DMS79 treated with DMSO at 0.1 percent for 48 hours (cell line): ENCODE measurements at places on chromosomes 13 and 19.
A peak's percentile ranks its signal among the peaks of the same experiment; 100 is the strongest.

GRCh38 chr13:46598140-46598819, 45.3 kb downstream of the LRCH1 start:
- no peak for DNase-seq

- no peak for DNase-seq
Measured at GRCh38 chr13:46953331-46953730, 56.5 kb upstream of the HTR2A start.

- DNase-seq, result no peak
Measured at GRCh38 chr19:53906211-53907192, 2.6 kb upstream of the CACNG7 start.

- DNase-seq, result no peak
Measured at GRCh38 chr19:4279530-4280422, 710 bp downstream of the SHD start.

- DNase-seq, result no peak
Measured at GRCh38 chr13:104288496-104288895, 1222.3 kb upstream of the SLC10A2 start.

DNA sequence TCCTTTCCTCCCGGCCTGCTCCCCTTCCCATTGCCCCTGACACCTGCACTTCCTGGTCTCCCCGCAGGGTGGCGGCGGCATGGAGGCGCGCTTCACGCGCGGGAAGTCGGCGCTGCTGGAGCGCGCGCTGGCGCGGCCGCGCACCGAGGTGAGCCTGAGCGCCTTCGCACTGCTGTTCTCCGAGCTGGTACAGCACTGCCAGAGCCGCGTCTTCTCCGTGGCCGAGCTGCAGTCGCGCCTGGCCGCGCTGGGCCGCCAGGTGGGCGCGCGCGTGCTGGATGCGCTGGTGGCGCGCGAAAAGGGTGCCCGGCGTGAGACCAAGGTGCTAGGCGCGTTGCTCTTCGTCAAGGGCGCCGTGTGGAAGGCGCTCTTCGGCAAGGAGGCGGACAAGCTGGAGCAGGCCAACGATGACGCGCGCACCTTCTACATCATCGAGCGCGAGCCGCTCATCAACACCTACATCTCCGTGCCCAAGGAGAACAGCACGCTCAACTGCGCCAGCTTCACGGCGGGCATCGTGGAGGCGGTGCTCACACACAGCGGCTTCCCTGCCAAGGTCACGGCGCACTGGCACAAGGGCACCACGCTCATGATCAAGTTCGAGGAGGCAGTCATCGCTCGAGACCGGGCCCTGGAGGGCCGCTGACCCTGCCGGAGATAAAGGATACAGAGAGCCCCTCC, 1.7 kb downstream of the TRAPPC5 start:
- DNase-seq, result no peak

- DNase-seq, result no peak
Measured at GRCh38 chr13:45441633-45442032, 23.1 kb upstream of the COG3 start.

DNA sequence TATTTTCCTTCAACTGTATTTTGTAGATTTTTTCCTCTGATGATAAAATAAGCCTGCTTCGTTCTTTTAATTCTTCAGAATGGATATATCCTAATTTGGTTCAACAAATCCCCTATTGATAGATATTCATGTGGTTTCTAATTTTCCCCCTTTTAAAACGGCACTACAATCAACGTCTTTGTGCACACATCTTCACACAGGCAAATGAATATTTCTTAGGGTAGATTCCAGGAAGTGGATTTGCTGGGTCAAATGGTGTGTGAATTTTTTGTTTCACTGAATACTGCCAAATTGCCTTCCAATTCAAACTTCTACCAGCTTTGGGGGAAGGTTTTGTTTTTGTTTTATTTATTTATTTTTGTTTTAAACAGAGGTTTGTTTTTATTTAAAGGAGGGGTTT, 287.2 kb downstream of the FOXO1 start:
- no peak for DNase-seq

GRCh38 chr13:66567899-66568612, 662.1 kb downstream of the PCDH9 start:
- DNase-seq, result no peak

GRCh38 chr13:44237276-44237767, 136.3 kb upstream of the SERP2 start:
- no peak for DNase-seq

- DNase-seq, result no peak
Measured at GRCh38 chr19:6340493-6341201, 7.2 kb upstream of the ACER1 start.

GRCh38 chr13:27168906-27169657, 2.5 kb downstream of the USP12 start:
- DNase-seq, result no peak

DNA sequence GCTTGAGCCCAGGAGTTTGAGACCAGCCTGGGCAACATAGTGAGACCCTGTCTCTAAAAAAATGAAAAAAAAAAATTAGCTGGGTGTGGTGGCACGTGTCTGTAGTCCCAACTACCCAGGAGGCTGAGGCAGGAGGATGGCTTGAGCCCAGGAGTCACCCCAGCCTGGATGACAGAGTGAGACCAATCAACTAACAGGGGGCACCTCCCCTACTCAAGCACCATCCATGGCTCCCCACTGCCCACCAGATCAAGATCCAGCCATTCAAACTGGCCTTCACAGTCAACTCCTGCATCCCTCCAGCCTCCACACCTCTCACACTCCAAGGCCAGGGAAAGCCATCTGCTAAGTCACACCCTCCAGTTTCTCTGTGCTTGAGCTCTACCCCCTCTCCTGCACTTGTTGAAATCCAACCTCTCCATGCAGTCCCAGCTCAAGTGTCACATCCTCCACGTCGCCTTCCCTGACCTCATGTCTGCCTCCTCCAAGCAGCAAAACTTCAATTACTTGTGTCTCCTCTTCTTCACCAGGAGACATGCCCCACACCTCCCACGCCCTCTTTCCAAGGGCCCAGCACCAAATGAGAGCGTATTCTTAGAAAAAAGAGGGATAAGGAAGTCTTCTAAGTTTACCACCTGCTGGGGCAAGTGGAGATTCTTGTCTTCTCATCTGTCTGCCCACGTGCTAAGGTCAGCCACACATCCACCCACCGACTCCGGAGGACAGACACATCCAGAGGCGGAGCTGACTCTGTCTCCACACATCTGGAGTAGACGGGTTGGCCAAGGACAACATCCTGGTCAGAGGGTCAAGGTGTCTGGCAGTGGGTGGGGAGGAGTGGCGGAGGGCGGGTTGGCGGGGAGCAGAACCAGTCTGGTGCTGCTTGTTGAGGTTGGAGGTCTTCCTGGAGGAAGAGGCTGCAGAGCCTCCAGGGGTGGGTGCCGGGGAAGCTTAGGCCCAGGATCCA, 974 bp upstream of the CYP4F22 start:
- DNase-seq, result no peak

- DNase-seq, result no peak
Measured at GRCh38 chr13:99002172-99002710, 24.4 kb upstream of the DOCK9 start.

GRCh38 chr19:11365557-11366117, 8.8 kb upstream of the SWSAP1 start:
- DNase-seq, result no peak

GRCh38 chr13:99357131-99357596, 50.0 kb upstream of the GPR183 start:
- no peak for DNase-seq

DNA sequence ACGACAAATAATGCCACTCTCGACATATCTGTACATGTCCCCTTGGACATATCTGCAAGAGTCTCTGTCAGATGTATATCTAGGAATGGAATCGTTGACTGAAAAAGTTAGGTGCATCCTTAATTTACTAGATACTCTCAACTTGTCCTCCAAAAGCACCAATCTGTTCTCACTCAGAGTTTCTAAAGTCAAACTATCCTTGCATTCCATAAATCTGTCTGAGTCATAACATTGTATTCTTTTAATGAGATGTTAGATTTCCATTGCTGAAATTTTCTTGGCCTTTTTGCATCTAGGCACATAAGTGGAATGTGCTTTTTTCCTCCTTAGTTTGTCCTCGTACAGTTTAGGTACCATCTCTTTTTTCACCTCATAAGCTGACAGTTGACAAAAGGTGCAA, 139.8 kb downstream of the PTPRS start:
- DNase-seq, result no peak

GRCh38 chr19:53994811-53995210, 3.4 kb downstream of the CACNG6 start:
- no peak for DNase-seq

GRCh38 chr13:73189776-73190175, 131.0 kb downstream of the KLF5 start:
- no peak for DNase-seq

- no peak for DNase-seq
Measured at GRCh38 chr19:32674153-32674930, 638 bp downstream of the ANKRD27 start.

GRCh38 chr13:99960663-99961311, 10.8 kb downstream of the ZIC5 start:
- peak; percentile 83 for DNase-seq

- no peak for DNase-seq
Measured at GRCh38 chr19:30391052-30391451, 18.9 kb downstream of the ZNF536 start.

DNA sequence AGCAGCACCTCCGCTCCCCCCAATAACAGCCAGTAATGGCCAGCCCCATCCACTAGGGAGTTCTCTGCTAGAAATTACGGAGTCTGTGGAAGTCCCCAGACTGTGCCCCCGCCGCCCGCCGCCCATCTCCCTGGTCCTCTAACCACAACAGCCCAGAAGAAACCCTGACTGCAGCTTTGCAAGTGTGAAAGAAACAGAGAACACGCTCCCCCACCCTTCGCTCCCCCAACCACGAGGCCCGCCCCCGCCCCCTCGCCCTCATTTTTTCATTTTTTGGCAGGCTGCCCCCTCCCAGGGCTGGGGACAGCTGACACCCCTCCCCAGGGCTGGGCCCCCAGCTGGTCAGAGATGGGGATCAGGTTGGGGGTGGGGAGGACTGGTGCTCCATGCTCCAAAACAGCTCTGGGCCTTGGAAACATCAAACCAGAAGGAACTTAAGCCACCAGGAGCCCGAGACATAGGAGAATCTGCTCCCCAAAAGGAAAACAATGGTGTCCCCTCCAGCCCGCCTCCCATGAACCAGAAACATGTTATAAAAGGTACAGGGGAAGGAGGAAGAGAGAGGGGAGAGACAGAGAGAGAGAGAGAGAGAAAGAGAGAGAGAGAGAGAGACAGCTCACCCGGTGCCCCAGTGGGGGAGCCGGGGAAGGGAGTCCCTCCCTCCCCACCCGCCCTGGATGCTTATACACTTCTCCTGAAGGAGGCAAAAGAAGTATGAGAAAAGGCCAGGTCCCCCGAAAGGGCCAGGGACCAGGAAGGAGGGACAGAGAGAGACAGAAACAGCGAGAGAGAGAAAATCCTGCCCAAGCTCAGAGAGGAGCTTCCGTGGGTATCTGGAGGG, 29.8 kb upstream of the ASF1B start:
- no peak for DNase-seq

DNA sequence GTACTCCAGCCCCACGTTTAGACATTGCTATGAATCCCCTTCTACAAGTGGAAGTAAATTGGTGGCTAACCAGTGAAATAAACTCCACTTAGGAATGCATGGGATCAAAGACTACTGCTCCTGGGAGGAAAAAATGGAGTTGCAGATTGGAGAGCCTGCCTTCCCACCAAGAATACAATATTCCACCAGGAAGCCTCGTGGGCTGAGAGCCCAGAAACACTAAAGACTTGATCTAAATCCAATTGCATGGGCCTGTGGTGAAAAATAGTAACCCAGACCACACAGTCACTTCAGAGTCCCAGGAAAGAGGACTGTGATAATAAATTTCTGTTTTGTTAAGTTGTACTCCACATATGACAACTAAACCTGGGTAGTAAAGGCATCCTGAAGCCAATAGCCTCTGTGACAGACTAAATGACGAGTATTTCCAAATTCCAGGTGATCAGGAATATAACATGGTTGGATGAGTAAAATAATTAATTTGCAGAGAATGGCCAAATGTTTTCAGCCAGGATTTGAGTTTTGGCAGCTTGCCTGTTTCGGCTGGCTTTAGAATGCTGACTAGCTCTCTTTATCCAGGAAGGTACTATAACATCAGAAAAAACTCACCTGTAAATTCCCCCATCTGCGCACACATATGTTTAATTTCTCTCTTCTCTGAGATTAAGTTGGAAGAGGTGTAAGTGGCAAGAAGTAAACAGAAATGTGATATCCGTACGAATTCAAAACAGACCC, 480.3 kb downstream of the LIG4 start:
- DNase-seq, result peak; percentile 81

GRCh38 chr13:56412856-56413255, 727.9 kb upstream of the PRR20A start:
- DNase-seq, result no peak

DNA sequence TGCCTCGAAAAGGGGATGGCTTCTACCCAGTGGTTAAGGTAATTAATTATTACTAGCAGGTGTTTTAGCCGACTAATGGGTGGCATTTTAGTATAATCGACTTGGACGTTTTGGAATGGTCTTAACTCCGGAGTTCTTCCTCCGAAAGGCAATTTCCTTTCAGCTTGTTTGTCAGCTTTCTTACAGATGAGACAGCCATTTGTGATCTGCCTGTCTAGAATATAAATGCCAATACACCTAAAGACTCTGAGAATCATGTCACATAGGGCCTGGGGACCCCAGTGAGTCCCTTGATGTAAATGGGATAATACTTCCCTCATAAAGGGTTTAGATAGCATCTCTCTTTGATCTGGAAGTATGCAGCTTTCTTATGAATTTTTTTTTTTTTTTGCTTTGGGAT, 41.9 kb upstream of the PSG9 start:
- no peak for DNase-seq

- DNase-seq, result no peak
Measured at GRCh38 chr13:107576430-107576829, 638.9 kb downstream of the LIG4 start.

GRCh38 chr19:16296713-16297112, 27.9 kb upstream of the KLF2 start:
- DNase-seq, result no peak

DNA sequence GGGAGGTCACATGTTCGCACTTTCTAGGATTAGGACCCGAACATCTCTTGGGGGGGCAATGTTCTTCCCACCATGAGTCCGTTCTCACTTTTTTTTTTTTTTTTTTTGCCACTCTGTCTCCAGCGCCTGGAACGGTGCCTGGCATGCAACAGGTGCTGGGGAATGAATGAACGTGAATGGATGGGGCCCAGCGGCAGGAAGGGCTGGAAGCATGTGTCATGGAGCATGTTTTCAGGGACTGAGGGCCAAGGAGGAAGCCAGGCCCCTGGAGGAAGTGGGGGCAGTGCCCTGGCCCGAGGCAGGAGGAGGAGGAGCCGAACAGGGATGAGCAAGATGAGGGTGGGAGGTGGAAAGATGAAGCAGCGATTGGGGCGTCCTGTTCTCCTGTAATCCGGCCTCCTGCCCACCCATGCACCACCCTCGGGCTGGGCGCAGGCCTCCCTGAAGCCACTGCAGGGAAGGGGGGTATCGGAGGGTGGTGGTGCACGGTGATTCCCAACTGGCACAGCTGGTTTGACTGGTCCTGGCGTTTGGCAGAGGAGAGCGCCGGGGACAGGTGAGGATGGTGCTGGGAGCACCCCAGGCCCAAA, 8.8 kb upstream of the SULT2B1 start:
- peak; percentile 9 for DNase-seq

- no peak for DNase-seq
Measured at GRCh38 chr19:13260883-13261653, 110.9 kb downstream of the IER2 start.
